ENCODE measurements at places on chromosomes 1 and 21. TPM values are rescaled to one million over a fixed set of nuclear protein-coding genes. Genes with fewer than 3 reads are reported as not detected.

DNA sequence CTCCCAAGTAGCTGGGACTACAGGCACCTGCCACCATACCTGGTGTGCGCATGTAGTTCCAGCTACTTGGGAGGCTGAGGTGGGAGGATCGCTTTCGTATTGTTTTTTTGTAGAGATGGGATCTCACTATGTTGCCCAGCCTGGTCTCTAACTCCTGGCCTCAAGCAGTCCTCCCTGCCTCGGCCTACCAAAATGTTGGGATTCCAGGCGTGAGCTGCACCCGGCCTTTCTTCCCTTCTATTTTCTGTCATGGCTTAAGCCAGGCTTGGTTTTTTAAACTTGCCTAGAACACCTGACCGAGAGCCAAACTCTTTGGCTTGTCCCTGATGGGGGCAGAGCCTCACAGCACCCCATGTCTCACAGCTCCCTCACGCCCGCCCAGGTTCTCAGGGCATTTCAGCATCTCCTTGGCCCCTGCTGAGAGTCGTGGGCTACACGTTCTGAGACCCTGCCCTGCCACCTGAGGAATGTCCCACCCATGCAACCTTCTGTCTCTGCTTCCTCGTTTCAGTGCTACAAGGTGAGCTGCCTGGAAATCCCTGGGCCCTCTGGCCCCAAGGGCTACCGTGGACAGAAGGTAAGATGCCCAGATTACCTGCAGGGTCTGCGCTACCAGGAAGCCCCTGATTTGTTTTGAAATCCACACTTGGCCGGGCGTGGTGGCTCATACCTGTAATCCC is 15.7 kb downstream of the COL6A2 start:
- DNase-seq, result no peak

DNA sequence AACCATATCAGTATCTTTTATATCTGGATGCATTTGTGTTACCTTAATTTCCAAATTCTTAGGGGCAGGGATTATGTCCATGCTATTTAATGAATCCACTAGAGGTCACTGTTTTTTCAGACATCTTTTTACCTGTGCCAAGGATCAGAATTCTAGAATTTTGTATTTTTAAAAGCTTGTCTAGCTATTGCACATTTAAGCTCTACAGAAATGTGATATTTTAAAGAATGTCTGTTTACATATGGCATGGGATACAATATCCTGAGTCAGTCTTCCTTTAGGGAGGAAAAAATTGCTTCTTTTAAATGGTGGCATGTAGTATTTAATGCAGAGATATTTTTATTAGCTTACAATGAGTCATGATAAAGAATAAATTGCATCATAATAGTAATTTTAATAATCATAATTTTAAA is 11.3 kb downstream of the RPAP2 start:
- no peak for DNase-seq

- DNase-seq, result no peak
Measured at GRCh38 chr1:209227171-209227570, 356.3 kb upstream of the CAMK1G start.

PUM1 gene
- 23.0 TPM for total RNA-seq

DNA sequence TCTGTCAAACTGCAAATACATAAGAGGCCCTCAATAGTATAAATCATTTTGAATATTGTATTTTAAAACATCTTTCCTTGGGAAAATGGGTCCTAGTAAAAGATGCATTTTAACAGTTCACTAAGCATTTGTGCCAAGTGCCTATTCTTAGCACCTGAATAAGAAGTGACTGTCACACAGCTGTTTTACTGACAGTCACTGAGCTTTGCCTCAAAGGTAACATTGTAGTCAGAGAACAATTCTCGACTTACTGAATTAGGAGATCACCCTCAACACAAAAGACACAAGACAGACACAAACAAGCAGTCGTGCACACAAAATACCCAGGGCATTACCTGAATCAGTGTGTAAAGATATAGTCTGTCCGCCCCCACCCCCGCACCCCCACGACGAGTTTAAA is 408 bp downstream of the ESRRG start:
- DNase-seq, result no peak

- no peak for DNase-seq
Measured at GRCh38 chr21:25103500-25104207, 503.6 kb downstream of the MRPL39 start.

- DNase-seq, result peak; percentile 65
Measured at GRCh38 chr1:244450597-244451538, 841 bp downstream of the ADSS2 start.

ATAD3C gene
- total RNA-seq, result not detected

PADI6 gene
- total RNA-seq, result not detected

OR2L13 gene
- not detected for total RNA-seq

DNA sequence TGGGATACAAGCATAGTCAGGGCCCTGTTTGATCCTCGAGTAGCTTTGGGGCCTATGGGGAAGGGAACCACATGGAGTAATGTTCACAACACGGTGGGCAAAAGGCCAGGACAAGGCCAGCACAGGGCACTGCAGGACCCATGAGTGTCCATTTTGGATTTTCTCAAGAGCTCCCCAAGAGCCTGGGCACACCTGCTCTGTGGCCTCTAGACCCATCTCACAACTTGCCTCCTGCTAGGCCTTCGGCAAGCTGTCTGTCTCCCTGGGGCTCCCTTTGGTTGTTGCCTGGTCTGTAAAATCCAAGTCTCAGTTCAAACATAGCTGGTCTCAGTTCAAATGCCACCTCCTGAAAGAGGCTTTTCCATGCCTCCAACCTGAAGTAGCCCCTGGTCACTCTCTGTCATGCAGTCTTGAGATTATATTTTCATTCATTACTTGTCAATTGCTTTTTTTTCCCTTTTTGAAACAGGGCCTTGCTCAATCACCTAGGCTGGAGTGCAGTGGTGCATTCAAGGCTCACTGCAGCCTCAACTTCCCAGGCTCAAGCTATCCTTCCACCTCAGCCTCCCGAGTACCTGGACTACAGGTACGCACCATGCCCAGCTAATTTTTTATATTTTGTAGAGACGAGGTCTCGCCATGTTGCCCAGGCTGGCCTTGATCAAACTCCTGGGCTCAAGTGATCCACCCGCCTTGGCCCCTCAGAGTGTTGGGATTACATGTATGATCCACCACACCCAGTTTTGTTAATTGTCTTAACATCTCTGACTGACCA is 107.4 kb downstream of the MATN1 start:
- peak; percentile 35 for DNase-seq

LCE3E gene
- total RNA-seq, result not detected

Measured in SJSA1 (cell line).